Activated CD4-positive, alpha-beta T cell treated with anti-CD3 and anti-CD28 coated beads, Interleukin-2, amount 50 U/mL, for 24 hours (primary cell): ENCODE measurements at places on chromosomes 13 and 19.

GRCh38 chr13:76656056-76656455 lies 230.1 kb downstream of the KCTD12 start:
- DNase-seq, result no peak

- DNase-seq, result no peak
These were observed 146.9 kb downstream of the TM9SF2 start for GRCh38 chr13:99648066-99648665.

DNA sequence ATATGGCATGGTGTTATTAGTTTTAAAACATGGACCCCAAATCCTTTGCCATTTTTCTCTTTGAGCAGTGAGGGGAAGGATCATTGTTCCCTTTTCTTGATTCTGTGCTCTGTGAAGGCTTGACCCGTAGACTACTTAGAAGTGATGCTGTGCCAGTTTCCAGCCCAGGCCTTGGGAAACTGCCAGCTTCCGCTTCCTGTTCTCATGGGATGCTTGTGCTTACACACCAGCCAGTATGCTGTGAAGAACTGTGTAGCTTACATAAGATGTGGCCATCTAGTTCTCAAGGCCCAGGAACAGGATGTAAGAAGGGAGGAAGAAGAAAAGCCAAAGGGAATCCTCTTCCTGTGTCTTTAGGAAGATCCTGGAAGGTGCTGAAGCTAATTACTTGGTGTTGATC lies 180.9 kb downstream of the PCCA start:
- DNase-seq, result no peak

DNA sequence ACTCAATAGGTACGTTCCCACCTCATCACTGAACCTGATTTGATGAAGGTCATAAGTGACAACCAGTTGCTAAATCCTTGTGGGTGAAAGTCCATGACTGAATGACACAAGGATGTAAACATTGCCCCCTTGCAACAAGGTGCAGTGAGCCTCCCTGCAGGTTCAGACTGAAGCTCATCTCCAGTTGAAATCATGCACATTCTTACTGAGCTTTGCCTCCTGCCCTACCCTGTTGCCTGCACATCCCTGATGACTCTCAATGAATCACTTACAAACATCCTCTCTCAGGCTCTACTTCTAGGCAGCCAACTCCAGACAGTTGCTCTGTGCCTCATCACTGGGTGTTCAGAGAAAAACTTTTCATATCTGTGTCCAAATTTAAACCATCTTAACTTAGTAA lies 42.5 kb upstream of the ARGLU1 start:
- DNase-seq, result no peak

GRCh38 chr13:108795841-108796240 lies 166.4 kb downstream of the MYO16 start:
- DNase-seq, result no peak

- no peak for DNase-seq
These were observed 53.4 kb downstream of the TSSK6 start for GRCh38 chr19:19461671-19462622.

DNA sequence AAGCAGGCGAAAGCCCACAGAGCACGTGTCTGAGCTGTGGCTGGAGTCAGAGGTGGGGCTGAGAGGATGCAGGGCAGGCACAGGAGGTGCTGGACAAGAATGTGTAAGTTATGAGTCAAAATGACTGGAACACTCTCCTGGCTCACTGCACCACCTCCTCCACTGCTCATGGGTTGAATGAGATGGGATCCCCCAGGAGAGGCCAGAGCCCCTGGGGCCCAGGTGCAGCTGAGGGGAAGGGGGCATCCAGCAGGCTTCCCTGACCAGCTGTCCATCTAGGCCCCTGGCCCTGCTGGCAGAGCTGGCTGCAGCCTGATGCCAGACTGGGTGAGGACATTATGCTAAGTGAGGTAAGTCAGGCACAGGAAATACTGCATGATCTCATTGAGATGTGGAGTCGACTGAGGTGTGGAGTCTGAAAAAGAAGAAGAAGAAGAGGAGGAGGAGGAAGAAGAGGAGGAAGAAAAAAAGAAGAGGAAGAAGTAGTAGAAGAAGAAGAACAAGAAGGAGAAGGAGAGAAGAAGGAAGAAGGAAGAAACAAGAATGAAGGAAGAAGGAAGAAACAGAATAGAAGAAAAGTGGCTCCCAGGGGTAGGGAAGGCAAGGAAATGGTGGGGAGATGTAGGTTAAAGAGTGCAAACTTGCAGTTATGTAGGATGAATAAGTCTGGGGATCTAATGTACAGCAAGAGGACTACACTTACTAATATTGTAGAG lies 747.4 kb downstream of the UQCRFS1 start:
- DNase-seq, result no peak

GRCh38 chr19:48480183-48480557 lies 11.0 kb downstream of the CYTH2 start:
- peak; percentile 34 for DNase-seq

DNA sequence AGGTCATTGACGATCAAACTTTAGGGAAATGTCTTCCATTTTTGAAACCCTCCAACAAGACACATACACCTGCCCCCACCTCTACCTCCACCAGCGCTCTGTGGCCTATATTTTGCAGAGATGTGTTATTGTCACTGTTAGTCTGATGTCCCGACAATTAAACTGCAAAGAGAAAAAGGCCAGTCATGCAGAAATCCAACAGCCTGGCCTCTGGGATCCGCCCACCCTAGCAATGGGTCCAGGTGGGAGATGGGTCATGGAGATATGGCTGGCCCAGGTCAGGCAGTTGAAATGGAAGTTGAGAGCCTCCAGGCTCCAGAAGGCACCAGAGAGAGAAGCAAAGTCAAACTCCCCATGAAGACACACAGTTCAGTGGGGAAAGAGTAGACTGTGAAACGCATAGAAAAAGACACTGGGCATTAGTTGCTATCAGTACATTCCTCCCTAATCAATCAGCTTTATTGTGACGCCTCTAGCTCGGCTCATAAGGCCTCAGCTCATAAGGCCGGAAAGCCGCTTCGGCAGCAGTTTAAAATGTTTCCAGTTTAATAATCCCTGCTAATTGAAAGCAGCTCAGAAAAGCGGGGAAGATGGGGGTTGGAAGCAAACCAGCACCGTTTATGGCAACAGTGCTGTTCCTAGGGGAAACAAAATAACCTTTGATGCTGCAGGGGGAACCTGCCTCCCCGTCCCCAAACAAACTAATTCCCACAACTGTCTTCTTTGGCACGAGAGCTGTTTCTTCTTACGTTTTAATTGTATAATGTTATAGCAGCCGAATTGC lies 239.7 kb upstream of the ZNF507 start:
- DNase-seq, result no peak

DNA sequence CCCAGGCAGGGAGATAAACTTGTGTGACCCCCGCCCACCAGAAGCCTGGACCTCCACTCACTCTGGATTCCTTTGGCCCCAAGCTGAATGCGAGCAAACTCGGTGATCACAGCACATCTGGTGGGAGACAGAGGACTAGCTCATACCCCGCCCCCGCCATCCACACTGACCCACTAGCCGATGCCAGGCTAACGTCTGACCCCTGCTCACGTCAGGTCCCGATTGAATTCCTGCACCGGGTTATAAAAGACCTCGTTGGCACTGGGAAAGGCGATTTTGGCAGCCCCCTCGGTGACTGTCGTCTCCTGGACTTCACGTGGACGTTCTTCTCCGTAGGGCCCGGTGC lies 631 bp downstream of the TRMT1 start:
- no peak for DNase-seq

DNA sequence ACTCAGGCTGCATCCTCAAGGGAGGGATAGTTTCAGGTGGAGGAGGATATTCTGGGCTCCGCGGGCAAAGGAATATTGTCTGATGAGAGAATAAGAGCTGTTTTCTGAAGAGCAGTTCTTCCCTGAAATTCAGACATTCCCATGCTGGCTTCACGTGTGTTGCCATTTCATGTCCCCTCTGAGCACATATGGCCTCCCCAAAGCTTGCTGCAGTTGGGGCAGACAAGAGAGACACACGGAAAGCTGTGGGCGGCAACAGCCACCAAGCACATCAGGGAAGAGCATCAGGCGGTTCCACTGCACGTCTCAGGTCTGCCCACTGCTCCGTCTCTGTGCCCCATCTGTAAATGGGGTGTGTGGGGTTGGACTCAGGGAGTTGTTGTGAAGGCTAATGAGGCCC lies 247.5 kb upstream of the TSHZ3 start:
- DNase-seq, result no peak

DNA sequence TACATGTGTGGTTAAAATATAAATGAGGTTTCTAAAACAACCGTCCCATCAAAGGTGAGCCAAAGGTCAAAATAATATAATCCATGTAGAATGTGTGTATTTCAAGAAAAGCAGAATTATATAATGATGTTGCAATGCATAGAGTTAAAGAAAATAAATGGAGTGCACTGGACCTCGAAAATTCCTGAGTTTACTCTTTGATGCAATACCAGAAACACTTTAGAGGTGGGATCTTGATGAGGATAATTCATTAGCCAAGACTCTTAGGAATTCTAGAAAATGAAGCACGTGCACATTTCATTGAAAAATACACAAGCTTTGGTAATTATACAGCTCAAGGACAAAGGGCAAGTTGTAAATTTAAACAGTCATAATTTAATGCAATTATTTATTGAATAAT lies 508.9 kb upstream of the ARGLU1 start:
- no peak for DNase-seq

DNA sequence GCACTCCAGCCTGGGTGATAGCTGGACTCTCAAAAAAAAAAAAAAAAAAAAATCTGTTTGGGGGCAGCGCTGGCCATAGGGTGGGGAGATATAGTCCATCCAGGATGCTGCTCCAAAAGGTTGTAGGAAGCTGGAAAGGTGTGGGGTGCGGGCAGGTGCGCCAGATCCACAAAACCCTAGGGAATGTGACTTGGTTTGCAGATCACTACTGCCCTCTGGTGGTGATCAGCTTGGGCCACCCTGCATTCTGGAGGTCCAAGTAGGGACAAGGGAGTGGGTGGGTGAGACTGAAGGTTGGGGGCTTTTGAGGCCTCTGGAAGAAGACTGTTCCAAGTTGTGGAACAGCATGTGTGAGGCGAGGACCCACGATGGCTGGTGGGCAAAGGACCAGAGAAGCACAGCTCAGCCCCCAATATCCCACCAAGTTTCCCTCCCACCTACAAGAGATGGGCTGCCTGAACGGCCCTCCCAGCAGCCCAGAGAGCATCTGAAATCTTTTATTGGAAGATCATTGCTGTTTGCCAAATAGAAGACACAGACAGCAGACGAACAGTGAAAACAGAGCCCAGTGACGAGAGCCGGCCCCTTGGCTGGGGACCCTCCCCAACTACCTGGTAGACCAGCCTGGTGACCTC lies 10.4 kb upstream of the TYK2 start:
- peak; percentile 62 for DNase-seq

GRCh38 chr13:25846222-25846984 lies 205.4 kb downstream of the SHISA2 start:
- no peak for DNase-seq

- no peak for DNase-seq
These were observed 3.8 kb downstream of the MAMSTR start for GRCh38 chr19:48715681-48716171.

- DNase-seq, result no peak
These were observed 138.4 kb downstream of the STK24 start for GRCh38 chr13:98438246-98439125.

DNA sequence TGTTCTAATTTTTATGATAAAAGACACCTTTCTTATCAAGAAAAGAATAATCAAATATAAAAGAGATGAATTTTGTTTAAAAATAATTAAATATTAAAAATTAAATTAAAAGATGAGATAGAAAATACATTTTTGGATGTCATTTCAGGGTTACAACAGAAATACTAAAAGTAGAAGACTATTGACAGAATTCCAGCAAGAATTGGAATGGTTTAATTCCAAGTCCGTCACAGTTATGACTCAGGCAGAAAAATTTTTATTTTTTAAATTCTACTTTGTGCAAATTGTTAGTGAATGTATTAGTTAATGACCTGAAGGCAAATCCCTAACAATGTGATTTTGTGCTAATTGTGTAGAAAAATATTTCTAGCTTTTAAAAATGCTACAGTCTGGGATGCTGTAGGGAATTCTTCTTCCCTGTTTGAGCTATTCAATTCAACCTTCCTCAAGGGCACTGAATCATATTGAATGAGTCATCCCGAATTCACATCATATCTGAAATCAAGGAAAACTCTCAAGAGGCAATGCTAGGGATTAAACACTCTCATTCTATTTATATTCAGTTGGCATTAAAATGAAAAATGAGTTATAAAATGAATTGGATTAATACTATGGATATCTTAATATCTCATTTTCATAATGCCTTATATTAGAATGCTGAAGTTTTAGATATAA lies 633.5 kb upstream of the ATXN8OS start:
- no peak for DNase-seq

DNA sequence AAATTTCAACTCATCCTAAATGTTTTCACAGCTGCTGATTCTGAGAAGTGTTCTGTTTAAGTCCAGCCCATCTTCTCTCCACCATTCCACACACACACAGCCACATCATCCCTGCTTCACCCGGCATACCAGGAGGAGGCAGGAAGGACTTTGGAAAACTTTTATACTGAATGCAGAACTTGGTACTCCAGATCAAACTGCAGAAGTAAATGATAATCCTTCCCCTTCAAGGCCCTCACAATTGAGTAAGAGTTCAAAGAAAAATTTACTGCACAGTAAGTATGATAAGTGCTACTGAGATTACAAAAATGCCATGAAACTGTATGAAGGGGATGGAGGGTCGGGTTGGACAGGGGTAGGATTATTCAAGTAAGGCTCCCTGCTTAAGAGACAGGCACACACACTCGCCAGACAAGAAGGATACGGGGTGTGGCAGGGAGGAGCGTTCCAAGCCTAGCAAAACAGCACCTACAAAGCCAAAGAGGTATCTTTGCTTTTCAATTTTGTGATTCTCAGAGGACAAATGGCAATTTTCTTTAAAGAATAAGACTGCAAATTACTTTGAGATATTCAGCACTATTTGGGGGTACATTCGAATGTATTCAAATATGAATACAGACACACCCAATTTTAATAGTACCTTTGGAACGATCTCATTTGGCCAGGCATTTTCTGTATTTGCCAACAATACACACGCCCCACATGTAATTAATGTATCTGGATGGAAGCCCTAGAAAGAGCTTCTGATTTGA lies 2.5 kb downstream of the USP12 start:
- DNase-seq, result no peak

- no peak for DNase-seq
These were observed 65.2 kb downstream of the DACH1 start for GRCh38 chr13:71801781-71802180.

DNA sequence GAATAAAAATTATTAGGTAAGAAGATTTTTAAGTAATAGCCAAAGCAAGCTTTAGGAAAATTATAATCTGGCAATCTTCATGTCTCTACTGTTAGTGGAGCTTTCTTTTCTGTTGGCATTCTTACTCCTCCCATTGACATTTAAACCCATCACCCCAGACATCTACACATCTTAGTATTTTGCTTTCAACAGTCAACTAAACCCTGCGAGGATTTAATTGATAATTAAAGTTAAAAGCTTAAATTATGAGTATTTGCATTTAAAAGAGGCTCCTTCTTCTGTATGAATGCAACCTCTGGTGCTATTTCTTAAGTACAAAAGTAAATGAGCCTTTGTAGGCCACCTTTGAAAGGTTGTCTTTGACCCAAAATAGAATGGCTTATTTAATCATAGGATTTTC lies 148.1 kb downstream of the DACH1 start:
- DNase-seq, result no peak
